ENCODE measurements at places on chromosomes 16 and 17.

- no peak for DNase-seq
Observed at GRCh38 chr17:79126139-79126538, 51.5 kb downstream of the ENGASE start.

DNA sequence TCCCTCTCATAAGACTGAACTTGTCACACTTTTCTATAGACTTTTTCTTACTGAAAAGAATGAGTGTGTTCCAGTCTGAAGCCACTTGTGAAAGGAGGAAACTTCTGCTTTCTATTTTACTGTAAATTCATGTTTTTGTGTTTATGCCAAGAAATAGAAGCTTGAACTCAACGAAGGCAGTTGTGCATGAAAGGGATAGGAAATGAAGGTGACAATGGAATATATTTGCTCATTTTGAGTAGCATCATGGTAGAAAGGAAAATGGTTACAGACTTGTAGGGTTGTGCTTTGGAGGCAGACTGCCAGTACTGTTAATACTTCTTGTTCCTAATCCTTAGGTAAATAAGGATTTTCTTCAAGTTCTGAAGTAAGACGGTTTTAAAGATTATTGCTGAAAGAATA lies 8.1 kb downstream of the CLTC start:
- DNase-seq = no peak

DNA sequence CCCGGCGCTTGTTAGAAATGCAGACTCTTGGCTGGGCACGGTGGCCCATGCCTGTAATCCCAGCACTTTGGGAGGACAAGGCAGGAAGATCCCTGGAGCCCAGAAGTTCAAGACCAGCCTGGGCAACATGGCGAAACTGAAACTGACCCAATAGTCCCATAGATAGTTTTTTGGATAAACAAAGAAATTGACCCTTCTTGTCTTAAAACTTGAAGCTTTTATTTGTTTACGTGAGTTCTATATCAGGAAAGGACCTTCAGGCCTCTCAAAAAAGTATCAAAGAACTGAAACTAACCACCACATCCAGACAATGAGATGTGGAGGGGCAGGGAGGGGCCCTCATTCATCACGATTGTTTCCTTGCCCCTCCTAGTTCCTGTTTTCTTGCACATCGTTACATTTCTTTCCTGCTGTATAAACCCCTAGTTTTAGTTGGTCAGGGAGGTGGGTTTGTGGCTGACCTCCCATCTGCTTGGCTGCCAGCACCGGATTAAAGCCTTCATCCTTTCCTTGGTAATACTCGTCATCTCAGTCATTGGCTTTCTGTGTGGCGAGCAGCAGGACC lies 29.9 kb upstream of the PRM1 start:
- DNase-seq = peak; percentile 53

GRCh38 chr17:58280480-58281217 lies at the start of gene MPO:
Gene MPO (minus strand): TSS chr17:58280935. CDS start chr17:58280758, 177 bp downstream.
- DNase-seq = no peak

DNA sequence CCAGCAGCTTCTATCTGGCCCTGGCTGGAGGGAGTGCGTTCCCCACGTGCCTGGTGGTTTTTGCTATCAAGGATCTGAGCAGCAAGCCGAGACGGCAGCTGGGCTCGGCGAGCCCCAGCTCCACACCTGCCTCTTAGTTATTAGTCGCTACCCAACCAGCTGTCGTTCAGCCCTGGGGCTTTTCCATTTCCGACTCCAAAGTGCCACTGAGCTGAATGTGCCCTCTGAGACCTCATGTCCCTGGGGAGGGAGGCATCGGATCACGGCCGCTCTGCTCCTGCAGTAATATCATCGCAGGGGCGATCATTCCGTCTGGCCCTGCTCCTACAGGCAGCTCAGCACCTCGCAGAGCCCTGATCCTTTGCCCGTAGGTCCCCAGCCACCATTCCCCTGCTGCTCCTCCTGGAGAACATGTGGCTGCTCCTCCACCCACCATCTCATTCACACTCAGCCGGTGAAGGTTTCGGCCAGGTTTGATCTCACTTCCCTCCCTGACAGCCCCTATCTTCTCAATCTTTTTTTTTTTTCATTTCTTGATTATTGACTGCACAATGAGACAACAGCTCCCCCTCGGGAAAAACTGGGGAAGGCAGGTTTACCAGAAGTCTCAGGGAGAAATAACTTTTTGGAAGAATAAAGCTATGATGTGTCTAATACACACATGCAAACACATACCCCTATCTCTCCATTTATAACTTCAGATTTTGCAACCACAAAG lies 86.7 kb downstream of the ZFHX3 start:
- DNase-seq = no peak

DNA sequence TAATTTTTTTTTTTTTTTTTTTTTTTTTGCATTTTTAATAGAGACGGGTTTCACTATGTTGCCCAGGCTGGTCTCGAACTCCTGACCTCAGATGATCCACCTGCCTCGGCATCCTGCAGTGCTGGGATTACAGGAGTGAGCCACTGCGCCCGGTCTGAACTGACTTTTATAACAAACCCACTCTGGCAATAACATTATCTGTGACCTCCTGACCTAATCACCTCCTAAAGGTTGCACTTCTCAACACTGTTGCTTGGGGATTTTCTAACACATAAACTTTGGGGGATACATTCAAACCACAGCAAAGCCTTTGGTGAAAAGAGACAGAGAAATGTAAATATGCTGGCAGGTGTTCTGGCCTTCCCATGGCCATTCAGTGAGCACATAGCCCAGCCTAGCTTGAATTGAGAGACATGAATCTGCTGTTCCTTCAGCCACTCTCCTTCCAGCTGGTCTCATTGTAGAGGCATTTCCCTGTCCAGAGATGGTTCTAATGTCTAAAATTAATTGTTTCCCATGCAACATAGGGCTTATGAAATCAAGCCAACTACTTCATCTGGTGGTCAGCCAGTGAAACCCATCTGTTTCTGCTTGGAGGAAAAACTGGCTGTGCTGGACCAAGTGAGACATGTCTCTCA lies 28.3 kb downstream of the LYRM1 start:
- no peak for DNase-seq

GRCh38 chr17:78219396-78220150 lies 5.5 kb downstream of the BIRC5 start:
- DNase-seq = no peak

DNA sequence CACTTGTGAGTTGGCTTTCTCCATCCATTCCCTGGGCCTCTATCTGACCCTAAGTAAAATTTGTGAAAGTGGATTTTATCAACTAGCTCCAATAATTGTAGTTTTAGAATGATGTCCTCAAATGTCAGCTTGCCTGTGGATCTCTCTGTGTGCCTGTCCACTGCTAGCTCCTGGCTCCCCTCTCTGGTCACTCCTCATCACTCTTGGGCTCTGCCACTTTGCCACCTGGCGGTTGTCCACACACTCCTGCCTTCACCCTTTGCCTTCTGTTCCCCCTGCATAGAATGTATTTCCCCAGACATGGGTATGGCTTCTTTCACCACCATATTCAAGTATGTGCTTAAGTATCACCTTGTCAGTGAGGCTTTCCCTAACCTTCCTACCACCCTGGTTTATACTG lies 19.8 kb downstream of the ANKFN1 start:
- DNase-seq = no peak

- DNase-seq = peak; percentile 55
Observed at GRCh38 chr17:39622380-39623006, 4.3 kb upstream of the PPP1R1B start.

DNA sequence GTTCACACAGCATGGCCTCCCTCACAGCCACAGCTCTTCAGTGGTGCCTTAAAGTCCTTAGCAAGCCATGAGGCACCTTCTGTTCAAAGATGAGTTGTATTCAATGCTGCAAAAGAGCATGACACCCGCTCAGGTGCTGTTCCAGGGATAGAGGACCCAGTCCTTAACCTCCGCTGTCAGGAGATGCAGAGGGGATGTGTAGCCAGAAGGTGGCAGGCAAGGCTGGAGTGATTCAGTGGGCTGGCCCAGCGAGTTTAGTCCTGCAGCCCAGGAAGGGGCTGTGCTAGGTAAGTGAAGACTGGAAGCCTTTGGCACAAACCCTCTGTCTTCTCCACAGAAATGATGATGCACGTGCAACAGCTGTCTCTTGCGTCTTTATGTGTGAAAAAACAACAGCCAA lies 25.0 kb upstream of the ADAM11 start:
- DNase-seq = no peak

- DNase-seq = no peak
Observed at GRCh38 chr16:10182222-10183053, at the start of gene GRIN2A. Gene GRIN2A (minus strand): TSS chr16:10182428. CDS start chr16:10180411, 2,017 bp downstream.

DNA sequence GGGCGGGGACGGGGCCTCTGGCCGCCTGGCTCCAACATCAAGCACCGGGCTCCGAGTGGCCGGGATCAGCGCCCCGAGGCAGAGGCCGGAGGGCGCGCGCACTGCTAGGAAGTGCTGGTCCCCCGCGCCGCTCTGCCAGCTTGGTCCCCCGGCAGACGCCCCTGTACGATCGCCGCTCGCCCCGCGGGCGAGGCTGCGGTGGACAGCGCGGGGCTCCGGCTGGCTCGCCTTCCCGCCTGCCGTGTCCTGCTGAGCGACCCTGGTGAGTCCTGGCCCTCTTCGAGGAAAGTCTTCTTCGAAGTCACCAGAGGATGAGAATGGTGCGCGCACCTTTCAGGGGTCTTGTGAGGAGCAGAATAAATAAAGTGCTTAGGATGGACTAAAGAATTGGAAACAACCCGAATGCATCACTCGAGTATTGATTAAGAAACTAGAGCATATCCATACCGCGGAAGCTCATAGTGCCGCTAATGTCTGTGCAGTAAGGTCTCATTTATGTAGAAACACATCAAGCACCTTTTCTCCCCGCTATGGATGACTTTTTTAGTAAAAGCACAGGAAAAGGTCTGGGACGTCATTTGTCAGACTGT lies 392 bp downstream of the ZNF213 start:
- DNase-seq = no peak

DNA sequence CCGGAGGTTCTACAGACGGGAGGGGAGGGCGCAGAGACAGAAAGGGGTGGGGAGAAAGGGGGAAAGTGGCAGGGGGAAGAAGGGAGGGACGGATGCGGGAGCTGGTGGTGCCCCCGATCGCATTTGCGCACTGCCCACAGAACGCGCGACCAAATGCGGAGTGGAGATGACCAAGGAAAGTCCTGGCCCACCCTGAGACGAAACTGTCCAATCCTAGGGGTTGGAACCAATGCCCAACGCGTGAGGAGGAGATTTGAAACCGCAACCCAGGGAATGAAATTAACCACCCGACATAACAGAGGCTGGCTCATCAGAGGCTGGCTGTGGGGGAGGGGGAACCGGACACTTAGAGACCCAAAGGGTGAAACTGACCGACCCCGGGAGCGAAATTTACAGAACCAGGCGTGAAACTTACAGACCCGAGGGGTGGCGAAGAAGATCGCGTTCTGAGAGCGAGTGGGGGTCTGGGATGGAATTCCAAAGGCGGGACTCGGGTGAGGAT lies 1.4 kb downstream of the HES7 start:
- no peak for DNase-seq

- DNase-seq = no peak
Observed at GRCh38 chr17:77622647-77623046, 335.9 kb upstream of the TNRC6C start.

DNA sequence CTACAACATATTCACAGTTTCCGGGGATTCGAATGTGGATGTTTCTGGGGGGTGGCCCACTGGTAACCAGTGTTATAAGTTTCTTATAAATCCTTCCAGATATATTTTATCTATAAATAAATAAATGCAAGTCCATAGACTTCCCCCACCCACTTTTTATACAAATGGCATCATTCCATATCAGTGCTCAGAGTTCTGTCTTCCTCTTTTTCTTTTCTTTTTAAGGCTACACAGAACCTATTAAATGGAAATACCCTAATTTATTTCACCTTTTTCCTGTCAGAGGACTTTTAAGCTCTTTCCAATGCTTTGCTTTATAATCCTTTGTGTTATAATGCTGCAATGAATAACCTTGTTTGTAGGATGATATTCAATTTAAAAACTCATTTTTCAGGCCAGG lies 3.8 kb downstream of the LGALS9 start:
- DNase-seq = no peak

GRCh38 chr17:69500911-69501429 lies 86.5 kb downstream of the MAP2K6 start:
- DNase-seq = no peak

- DNase-seq = no peak
Observed at GRCh38 chr16:58195771-58196170, 2.1 kb downstream of the CSNK2A2 start.

DNA sequence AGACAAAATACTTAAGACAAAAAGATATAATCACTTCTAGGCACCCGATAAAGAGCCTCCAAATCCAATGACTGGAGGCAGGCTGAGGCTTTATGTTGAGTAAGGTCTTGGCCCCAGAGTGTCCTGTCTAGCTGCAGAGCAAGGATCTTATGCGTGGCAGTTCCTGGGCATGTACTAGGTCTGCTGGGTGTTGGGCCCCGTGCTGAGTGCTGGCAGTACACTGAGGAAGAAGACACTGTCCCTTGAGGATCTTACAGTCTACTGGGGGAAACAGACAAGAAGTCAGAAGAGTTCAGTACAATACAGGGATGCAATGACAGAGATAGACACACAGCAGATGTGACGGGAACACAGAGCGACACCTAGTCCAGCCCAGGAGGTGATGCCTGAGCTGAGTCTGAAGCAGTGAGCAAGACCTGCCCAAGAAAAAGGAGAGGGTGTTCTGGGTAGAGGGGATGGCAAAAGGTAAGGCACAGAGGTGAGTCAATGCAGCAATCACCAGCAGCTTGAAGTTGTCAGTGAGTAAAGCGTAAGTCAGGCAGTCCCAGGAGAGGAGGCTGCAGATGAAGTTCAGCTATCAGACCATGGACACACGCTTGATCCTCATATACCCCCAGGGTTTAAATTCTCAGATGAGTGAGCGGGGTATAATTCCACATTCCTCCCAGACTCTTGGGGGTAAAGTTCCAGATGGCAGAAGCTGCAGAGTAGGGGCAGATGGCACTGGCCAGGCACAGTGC lies 18.1 kb downstream of the MAP3K14 start:
- DNase-seq = no peak

GRCh38 chr16:31085411-31085810 lies 3.3 kb downstream of the PRSS53 start:
- DNase-seq = no peak

DNA sequence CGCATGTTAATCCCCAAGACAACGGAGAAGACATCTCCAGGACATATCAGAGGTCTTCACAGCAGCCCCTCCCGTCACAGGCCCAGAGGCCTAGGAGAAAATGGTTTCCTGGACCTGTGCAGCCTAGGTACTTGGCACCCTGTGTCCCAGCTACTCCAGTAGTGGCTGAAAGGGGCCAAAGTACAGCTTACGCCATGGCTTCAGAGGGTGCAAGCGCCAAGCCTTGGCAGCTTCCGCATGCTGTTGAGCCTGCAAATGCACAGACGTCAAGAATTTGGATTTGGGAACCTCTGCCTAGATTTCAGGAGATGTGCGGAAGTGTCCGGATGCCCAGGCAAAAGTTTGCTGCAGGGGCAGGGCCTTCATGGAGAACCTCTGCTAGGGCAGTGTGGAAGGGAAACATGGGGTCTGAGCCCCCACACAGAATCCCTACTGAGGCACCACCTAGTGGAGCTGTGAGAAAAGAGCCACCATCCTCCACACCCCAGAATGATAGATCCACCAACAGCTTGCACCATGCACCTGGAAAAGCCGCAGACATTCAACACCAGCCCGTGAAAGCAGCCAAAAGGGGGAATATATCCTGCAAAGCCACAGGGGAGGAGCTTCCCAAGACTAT lies 159.3 kb upstream of the COX10 start:
- DNase-seq = no peak

All from CD4-positive, alpha-beta T cell treated with Interleukin-21 for 1 hour (primary cell).